NCI-H510A treated with DMSO at 0.1 percent for 48 hours (cell line): ENCODE measurements at places on chromosomes 7 and 10.

GRCh38 chr10:131081376-131081775 lies 230.1 kb downstream of the TCERG1L start:
- DNase-seq = no peak

- no peak for DNase-seq
Observed at GRCh38 chr7:138345567-138345966, 114.5 kb upstream of the TRIM24 start.

DNA sequence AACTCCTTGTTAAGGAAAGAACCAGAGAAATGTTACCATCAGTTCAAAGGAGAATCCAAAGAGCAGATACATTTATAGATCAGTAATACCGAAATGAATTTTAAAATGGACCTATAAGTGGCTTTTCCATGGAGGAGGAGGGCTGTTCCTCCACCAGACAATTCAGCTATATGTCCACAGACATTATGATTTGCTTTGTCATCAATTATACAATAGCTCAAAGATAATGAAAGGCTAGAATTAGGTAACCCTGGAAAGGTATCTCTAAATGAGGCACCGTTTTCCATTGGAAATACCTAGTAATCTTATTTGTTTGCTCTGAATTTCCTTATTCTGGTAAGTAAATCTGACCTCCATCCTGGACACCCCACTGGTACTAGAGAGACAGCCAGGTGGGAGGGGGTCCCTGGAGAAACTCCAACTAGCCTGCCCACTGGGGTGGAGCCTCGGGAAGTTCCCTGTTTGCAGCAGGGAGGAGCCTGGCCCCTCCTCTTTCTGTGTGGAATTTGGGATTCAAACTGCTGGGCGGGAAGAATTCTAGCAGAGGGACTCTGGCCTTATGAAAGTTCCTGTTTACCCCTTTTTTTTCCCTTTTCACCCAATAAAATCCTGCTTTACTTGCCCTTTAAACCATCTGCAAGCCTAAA lies 218.0 kb downstream of the PHF14 start:
- DNase-seq = no peak

GRCh38 chr7:52501696-52502095 lies 533.7 kb upstream of the POM121L12 start:
- DNase-seq = no peak

DNA sequence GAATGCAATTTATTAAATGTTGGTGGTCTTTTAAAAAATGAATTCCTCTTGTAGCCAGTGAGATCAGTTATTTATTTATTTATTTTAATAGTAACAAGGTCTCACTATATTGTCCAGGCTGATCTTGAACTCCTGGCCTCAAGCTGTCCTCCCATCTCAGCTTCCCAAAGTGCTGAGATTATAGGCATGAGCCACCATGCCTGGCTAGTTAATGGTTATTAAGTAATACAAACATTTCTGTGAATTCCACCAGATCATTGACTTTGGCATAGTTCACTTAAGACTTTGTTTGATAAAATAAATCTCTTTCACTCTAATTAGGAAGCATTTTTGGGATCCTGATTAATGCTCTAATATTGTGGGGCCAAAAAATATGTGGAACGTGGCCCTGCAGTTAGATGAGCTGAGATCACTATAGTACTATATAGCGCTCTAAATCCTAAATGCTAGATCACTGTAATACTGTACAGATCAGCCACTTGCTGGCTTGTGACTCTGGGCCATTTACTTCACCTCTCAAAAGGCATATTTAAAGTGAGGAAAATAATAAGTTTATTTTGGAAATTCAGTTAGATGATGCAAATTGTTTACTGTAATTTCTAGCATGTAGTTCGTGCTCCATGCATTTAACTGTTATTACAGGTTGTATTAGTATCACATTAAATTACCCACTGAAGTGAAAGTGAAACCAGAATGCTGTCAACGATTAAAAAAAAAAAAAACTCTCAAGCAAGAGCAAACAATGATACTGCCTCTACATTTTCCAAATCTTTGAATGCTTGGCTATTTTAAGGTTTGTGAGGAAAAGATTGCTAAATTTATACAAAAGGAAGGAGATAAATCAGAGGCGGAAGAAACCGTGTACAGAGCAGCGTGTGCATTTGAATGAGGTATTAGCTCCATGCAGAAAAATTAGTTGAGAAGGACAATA lies 15.9 kb upstream of the FAS start:
- DNase-seq = peak; percentile 47

- no peak for DNase-seq
Observed at GRCh38 chr7:124792002-124792401, 26.4 kb upstream of the GPR37 start.

GRCh38 chr10:58017719-58018367 lies 249.9 kb downstream of the IPMK start:
- DNase-seq = no peak

- no peak for DNase-seq
Observed at GRCh38 chr10:80540981-80541750, 3.5 kb downstream of the SH2D4B start.

DNA sequence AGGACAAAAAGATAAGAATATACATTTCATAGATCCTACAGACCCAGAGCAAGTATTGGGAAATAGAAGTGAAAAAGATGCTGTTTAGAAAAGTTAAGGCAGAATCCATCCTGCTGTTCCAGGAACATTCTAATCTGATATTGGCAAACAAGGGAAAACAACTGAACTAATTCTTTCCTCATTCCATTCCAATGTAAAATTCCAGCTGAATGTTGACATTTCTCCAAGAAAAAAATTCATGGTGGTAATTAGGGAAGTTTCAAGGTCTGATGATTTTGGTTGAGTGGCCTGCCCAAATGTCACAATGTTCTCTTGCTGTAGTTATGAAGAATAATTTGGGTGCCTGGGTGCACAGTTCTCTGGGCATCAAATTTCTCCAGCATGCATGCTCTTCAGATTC lies 15.2 kb downstream of the PIP start:
- DNase-seq = no peak

GRCh38 chr10:114870486-114870885 lies 48.9 kb downstream of the FHIP2A start:
- no peak for DNase-seq

- no peak for DNase-seq
Observed at GRCh38 chr7:128827248-128827958, 2.8 kb upstream of the FLNC start.
